ENCODE measurements at places on chromosomes 13 and 19.

DNA sequence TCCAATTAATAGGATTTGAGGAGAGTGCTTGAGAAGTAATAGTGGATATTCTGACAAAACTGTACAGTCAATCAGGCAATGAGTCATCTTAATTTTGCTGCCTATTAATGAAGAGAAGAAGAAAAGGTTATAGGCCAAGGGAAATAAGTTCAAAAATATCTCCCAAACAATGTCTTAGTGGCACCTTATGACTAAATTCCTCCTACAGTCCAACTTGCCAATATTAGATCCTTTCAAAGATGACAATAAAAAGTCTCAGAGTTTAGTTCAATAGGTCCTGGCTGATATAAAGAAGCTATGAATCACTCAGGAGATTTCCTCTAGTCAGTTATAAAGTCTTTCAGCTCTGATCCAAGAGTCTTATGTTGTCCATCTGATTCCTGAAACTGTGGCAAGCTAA, 27.9 kb downstream of the UGGT2 start:
- DNase-seq: no peak

- no peak for DNase-seq
These were observed 14.3 kb downstream of the MRPS12 start for GRCh38 chr19:38944981-38945506.

- DNase-seq: no peak
These were observed 3.1 kb upstream of the TNFSF13B start for GRCh38 chr13:108266321-108266990.

- DNase-seq: no peak
These were observed 34.4 kb downstream of the LYL1 start for GRCh38 chr19:13068085-13068846.

DNA sequence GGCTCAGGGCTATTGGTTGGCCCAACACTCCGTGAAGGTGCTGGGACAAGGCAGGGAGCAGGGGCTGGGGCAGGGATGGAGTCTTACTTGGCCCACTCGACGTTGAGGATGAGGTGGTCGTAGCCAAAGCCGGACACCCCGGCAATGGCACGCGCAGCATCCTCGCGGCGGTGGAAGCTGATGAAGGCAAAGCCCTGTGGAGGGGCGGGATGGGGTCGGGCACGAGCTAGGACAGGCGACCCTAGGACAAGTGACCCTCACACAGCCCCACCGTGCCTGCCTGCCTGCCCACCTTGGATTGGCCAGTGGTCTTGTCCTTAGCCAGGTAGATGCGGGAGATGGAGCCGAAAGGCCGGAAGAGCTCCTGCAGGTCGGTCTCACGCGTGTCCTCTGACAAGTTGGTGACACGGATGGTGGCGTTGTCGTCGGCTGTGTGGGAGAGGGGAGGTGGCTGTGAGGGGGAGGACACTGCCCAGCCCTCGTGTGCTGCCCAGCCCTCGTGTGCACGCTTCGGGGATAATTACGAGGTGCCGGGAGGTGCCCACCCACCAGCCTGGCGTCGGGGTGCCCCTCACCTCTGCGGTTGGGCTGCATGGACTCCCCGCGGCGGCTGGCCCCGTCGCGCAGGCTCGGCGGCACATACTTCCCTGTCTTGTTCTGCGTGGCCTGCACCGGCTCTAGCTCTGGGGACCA, 4.0 kb downstream of the P2RY11 start:
- no peak for DNase-seq

- DNase-seq: no peak
These were observed 287 bp upstream of the B3GLCT start for GRCh38 chr13:31199527-31199848.

GRCh38 chr13:64684685-64685431, 2545.3 kb downstream of the PCDH9 start:
- no peak for DNase-seq

DNA sequence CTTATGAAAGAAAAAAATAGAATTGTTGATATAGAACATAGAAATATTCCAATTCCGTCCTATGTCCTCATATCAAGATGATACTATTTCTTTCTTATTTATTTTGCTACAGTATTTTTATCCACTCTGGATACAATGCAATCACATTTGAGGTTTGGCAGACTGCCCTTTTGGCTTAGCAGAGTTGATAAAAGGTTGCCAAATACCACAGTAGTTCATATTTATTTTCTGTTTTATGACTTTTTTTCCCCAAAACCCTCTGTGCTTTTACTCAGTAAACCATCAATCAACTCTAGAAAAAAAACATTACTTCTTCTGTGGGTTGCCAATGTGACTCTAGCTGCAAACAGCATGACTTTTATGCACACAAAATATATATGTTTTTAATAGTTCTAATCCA, 424.5 kb downstream of the PCDH9 start:
- peak; percentile 32 for DNase-seq

DNA sequence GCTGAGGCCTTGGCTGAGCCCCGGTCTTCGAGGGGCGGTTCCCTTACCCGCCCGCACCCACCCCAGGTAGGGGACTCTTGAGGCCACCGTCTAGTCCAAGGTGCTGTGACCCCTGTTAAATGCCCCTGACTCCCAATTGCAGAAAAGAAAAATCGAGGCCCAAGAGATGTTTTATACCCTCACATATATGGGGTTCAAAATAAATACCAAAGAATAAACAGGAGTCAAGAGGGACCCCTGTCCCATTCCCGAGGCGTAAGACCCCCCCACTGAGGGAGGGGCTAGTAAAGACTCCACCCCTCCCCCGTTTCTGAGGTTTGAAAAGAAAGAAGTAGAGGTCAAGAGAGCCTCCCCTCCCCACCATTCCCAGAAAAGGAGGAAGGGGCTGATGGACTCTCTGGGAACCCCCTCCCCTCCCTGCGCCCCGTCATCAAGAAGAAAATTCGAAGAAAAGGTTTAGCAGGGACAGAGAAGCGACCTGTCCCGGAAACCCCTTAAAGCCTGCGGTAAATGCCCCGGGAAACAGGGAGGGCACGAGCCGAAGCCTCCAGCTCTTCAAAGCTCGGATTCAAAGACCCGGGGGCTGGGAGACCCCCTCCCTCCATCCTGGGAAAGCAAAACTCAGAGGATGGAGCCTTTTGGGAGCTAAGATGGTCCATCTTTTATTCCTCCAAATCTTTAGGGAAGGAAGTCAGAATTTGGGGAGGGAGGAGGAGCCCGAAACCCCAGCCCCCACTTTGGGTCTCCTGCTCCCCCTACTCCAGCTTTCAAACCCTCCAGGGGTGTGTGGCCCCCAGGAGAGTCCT, 755 bp upstream of the RAB3A start:
- no peak for DNase-seq

GRCh38 chr19:6424195-6424938, at the start of gene KHSRP:
TSS of gene KHSRP (minus strand) at chr19:6424811. CDS start at chr19:6424701, 110 bp downstream.
- DNase-seq: peak; percentile 47

GRCh38 chr19:41422955-41423354, 4.2 kb downstream of the B3GNT8 start:
- DNase-seq: no peak

- DNase-seq: no peak
These were observed 15.9 kb upstream of the DNAJC3 start for GRCh38 chr13:95660981-95661581.

GRCh38 chr19:19053508-19054314, 10.1 kb upstream of the SLC25A42 start:
- peak; percentile 64 for DNase-seq

GRCh38 chr13:20782116-20782708, 8.5 kb upstream of the EEF1AKMT1 start:
- no peak for DNase-seq

DNA sequence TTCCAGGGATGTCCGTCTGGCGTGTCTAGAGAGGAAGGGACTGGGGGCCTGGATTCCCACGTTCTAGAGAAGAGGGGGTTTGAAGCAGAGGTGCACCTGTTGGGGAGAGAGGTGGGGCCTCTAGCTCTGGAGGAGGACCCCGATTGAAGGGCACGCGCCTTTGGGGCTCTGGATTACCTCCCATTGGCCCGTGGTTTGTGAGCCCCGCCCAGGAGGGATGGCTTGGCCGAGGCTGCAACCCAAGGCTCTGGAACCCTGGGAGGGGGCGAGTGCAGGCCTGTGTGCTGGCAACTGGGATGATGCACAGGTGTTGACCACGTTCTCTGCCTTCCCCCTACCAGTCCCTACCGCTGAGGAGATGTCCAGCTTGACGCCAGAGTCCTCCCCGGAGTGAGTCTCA, 20.2 kb downstream of the TMEM150B start:
- DNase-seq: no peak

GRCh38 chr19:12766051-12766521, 9.3 kb downstream of the HOOK2 start:
- peak; percentile 88 for DNase-seq
